ENCODE measurements at places on chromosomes 4 and X. TPM values are rescaled to one million over a fixed set of nuclear protein-coding genes. Genes with fewer than 3 reads are reported as not detected.

The ASB12 gene
- not detected for total RNA-seq

DNA sequence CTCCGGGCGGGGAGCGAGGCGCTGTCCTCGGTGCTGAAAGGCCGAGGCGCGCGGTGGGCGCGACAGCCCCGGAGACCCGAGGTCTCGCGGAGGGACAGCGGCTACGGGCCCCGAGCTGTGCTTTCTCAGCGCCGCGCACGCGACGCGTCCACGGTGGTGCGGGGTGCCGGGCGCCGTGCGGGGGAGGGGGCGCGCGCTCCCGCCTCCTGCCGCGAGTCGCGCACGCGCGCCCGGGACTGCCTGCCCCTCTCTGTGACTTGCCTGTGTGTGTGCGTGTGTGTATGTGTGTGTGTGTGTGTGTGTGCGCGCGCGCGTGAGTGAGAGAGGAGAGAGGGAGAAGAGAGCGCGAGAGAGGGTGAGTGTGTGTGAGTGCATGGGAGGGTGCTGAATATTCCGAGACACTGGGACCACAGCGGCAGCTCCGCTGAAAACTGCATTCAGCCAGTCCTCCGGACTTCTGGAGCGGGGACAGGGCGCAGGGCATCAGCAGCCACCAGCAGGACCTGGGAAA is at the start of gene GRIA2:
TSS of gene GRIA2 (plus strand) at position 358 of the 511 bp plus-strand sequence. CDS start 315 bp downstream, outside the sequence.
- DNase-seq, result peak; percentile 62

GRCh38 chr4:129455482-129455881 is 359.5 kb downstream of the C4orf33 start:
- DNase-seq, result no peak

DNA sequence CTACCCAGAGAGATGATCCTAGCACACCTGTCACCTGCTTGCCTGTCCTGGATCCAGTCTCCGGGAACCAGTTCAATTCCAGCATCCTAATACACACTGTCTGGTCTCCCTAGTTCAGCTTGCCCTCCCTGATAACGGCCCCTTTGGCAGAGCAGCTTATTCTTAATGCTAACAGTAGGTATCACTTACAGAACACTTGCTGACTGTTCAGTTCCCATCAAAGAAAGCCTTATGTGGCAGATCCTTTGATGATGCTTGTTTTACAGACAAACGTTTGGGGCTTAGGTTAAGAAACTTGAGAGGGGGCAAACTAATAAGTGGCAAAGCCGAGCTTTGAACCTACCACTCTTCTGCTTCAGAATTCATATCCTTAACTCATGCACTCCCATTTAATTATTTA is 890 bp downstream of the RASSF6 start:
- no peak for DNase-seq

The SORCS2 gene
- total RNA-seq, result 1.1 TPM

DNA sequence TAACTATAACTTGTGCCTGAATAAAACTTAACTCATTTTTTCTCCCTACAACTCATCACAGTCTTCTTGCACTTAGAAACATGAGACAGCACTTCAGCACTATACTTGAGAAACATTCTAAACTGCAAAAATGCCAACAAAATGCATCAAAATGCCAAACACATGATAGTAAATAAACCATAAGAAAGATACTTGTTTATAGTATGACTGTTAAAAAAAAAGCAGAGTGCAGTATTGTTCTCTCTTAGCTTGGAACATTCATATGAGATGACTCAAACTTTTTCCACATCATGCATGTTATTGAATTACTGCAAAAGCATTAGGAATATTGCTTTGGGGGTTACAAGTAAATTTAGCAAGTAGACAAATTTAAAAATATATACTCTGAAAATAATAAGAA is 135.7 kb upstream of the ANXA10 start:
- DNase-seq, result no peak

GRCh38 chr4:186698028-186698427 is 25.6 kb downstream of the FAT1 start:
- DNase-seq, result peak; percentile 61

- no peak for DNase-seq
These were observed 16.4 kb upstream of the OTUD4 start for GRCh38 chr4:145196747-145197146.

Measured in adrenal gland (tissue), 19 donors.